ENCODE measurements at places on chromosomes 5 and 9.

DNA sequence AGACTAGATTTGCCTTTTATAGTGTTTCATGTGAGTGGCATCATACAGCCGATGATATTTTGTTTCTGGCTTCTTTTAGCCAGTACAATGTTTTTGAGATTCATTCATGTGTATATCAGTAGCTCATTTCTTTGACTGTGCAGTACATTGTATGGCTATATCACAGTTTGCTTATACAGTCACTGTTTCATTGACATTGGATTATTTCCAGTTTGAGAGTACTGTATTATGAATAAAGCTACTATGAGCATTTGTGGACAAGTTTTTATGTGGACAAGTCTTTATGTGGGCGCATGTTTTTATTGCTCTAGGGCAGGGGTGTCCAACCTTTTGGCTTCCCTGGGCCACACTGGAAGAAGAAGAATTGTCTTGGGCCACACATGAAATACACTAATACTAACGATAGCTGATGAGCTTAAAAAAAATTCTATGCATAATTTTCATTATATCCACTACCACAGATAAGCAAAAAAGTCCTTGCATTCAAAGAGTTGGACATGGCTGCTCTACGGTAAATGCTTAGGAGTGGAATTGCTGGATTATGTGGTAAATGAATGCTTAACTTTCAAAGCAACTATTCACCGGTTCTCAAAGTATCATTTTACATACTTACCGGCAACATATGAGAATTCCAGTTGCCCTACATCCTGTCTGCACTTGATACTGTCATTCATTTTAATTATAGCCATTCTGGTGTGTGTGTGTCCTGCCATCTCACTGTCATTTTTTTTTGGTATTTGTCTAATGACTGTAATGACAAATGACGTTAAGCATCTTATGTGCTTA, 177.8 kb downstream of the RGS3 start:
- DNase-seq: no peak

DNA sequence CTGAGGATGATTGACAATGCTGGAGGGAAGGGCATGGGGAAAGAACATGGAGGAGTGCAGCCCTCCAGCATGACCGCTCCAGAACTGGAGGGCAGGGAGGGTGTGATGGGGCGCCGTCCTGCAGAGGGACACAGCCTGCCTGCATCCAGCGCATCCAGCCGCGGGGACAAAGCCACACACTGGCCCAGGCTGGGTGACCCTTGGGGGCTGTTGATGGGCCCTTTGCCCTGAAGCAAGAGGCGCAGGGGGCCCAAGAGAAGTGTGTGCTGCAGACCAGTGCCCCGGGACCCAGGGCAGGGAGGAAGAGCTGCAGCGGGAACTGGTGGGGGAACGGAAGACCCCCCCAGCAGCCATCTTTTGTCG, 169.8 kb upstream of the PPP1R26 start:
- no peak for DNase-seq

- DNase-seq: no peak
Measured at GRCh38 chr5:107407713-107408298, 262.9 kb downstream of the EFNA5 start.

- no peak for DNase-seq
Measured at GRCh38 chr9:136597965-136598364, 52.1 kb upstream of the NOTCH1 start.

- DNase-seq: no peak
Measured at GRCh38 chr9:20135119-20135697, 346.4 kb upstream of the SLC24A2 start.

GRCh38 chr9:101458963-101459631, 23.5 kb upstream of the ALDOB start:
- DNase-seq: peak; percentile 78

DNA sequence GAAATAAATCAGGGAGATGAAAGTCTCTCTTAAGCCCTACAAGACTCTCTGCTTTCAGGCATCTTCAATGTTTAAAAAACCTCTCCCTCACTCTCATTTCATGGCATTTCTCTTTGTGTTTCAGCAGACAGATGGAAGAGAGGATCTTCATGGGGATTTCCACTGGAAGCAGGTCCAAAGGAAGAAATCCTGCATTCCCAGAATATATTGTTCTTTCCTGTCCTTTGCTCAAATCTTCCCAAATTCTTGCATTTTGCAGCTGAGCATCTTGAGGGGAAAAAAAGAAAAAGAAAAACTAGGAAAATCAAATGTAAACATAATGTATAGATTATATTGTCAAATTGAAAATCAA, 382.2 kb downstream of the ENC1 start:
- no peak for DNase-seq

Measured in astrocyte of the hippocampus (primary cell).